Colonic mucosa (tissue), 4 donors: ENCODE measurements at places on chromosomes 1 and 21. TPM values are rescaled to one million over a fixed set of nuclear protein-coding genes. Genes with fewer than 3 reads are reported as not detected.

DNA sequence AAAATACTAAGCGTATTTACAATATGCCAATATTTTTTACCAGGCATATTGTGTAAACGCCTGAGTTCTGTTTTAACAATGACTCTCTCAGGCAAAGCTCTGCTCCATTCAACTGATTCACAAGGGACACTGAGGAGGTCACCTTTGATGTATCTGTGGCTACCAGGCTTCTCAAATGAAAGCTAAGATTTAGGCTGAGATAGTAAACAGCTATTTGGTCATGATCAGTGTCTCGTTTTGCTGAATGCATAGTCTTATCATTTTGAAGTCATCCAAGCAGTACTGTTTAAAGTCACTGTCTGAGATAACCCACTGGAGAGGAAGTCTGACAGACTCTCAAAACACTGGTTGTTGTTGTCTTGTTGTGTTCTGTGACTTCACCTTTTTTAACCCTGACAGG lies 13.7 kb upstream of the PLPPR5 start:
- no peaks in the 10 kb centered on the region for H3K4me1 ChIP-seq
- no peak for DNase-seq
- H3K27me3 ChIP-seq = no peaks in the 10 kb centered on the region
- H3K36me3 ChIP-seq = no peaks in the 10 kb centered on the region
- H3K27ac ChIP-seq = no peak overlapping the region

PAX7 gene
- not detected for total RNA-seq

GRCh38 chr1:189899686-189900425 lies 577.8 kb downstream of the BRINP3 start:
- DNase-seq = no peak
- no peaks in the 10 kb centered on the region for H3K36me3 ChIP-seq
- no peak overlapping the region for H3K4me3 ChIP-seq
- no peaks in the 10 kb centered on the region for H3K4me1 ChIP-seq

DNA sequence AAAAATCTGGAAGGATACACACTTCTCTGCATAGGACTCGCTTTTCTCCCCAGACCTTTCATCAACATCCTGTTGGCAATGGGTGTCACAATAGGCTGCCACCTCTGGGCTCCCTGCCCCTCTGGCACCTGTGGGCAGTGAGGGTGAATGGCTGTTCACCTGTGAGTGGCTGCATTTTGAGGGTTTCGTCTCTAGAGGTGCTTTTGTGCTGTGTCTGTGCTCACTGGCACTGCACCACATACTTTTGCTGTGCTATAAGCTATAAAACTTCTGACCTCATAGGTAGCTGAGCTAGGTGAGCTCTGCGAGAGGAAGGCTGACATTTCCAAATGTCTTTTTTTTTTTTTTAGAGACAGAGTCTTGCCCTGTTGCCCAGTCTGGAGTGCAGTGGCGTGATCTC lies 35.9 kb downstream of the SLC30A1 start:
- no peak overlapping the region for H3K27ac ChIP-seq
- no peaks in the 10 kb centered on the region for H3K36me3 ChIP-seq
- H3K27me3 ChIP-seq = no peaks in the 10 kb centered on the region

- no peak overlapping the region for H3K4me3 ChIP-seq
- H3K27ac ChIP-seq = no peak overlapping the region
- no peaks in the 10 kb centered on the region for H3K27me3 ChIP-seq
- H3K4me1 ChIP-seq = peaks cover 9% of the 10 kb centered on the region
- DNase-seq = no peak
Measured at GRCh38 chr1:41502912-41503311, 18.4 kb upstream of the EDN2 start.

DNA sequence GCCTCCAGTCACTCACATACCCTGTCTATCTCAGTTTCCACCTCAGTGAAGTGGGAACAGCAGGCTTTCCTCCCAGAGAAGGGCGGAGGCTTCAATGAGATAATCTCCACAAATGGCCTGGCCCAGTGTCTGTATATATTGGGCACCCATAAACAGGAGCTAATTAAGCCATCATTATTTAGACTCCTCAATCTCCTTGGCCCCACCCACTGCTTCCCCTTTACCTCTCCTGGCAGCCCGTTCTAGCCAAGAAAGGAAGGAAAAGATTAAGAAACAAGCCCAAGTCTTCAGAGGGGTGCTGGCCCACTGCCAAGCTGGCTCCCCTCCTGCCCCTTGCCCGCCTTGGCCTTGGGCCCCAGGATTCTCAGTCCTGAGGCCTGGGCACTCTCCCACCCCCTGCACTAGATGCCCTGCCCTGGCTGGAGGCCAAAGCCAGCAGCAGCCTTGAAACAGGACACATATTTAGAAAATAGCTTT lies 15.9 kb upstream of the EPB41 start:
- no peak for DNase-seq
- no peak overlapping the region for H3K27ac ChIP-seq
- no peaks in the 10 kb centered on the region for H3K4me1 ChIP-seq
- H3K4me3 ChIP-seq = no peak overlapping the region
- H3K27me3 ChIP-seq = no peaks in the 10 kb centered on the region

GRCh38 chr1:213094446-213094845 lies 43.4 kb downstream of the RPS6KC1 start:
- H3K4me3 ChIP-seq = no peak overlapping the region
- no peak overlapping the region for H3K27ac ChIP-seq
- DNase-seq = no peak
- H3K27me3 ChIP-seq = no peaks in the 10 kb centered on the region
- no peaks in the 10 kb centered on the region for H3K4me1 ChIP-seq

SPATA46 gene
- not detected for total RNA-seq

DNA sequence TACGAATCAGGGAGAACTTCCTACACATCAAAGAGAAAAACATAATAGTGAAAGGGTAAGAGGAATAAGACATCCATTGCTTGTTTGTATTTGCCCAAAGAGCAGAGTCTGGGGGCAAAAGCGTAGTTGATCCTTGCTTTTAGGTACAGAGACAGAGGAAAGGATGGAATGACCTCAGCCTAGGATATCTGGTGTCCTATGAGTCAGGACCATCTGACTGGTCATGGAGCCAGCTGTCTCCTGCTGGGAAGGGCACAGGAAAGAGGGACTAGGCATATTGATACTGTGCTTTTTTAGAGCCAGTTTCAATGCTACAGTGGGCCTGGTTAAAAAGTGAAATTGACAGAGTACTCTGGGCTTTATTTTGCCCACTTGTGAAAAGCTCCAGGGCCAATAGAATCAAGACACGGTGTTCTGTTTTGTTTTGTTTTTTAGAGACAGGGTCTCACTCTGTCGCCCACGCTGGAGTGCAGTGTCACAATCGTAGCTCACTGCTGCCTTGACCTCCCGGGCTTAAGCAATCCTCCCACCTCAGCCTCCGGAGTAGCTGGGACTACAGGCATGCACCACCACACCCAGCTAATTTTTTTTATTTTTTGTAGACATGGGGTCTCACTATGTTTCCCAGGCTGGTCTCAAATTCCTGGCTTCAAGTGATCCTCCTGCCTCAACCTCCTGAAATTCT lies 3.2 kb downstream of the PLEKHO1 start:
- peaks cover 11% of the 10 kb centered on the region for H3K27me3 ChIP-seq
- H3K4me3 ChIP-seq = no peak overlapping the region

FBLIM1 gene
- total RNA-seq = 213 TPM

DNA sequence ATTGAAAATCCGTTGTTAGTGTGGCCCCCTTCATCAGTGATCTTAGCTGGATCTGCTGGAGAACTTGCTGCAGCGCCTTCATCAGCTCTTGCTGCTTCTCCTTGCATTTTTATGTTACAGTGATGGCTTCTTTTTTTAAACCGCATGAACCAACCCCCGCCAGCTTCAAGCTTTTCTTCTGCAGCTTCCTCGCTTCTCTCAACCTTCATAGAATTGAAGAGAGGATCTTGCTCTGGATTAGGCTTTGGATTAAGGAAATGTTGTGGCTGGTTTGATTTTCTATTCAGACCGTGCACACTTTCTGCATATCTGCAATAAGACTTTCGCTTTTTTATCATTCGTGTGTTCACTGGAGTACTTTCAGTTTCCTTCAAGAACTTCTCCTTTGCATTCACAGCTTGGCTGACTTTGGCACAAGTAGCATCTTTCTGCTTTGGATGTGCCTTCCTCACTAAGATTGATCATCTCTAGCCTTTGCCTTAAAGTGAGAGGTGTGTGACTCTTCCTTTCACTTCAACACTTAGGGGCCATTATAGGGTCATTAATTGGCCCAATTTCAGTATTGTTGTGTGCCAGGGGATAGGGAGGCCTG lies 13.1 kb downstream of the RNF187 start:
- no peaks in the 10 kb centered on the region for H3K27me3 ChIP-seq
- no peak overlapping the region for H3K4me3 ChIP-seq
- H3K4me1 ChIP-seq = no peaks in the 10 kb centered on the region
- no peaks in the 10 kb centered on the region for H3K36me3 ChIP-seq
- DNase-seq = no peak
- no peak overlapping the region for H3K27ac ChIP-seq

FCRL5 gene
- total RNA-seq = 0.90 TPM

GRCh38 chr1:211648980-211649934 lies 26.2 kb downstream of the NEK2 start:
- no peaks in the 10 kb centered on the region for H3K27me3 ChIP-seq
- H3K4me1 ChIP-seq = no peaks in the 10 kb centered on the region
- peak; percentile 45 for DNase-seq
- no peak overlapping the region for H3K4me3 ChIP-seq
- H3K36me3 ChIP-seq = no peaks in the 10 kb centered on the region

POU3F1 gene
- total RNA-seq = not detected

SPRR2G gene
- total RNA-seq = not detected

DNA sequence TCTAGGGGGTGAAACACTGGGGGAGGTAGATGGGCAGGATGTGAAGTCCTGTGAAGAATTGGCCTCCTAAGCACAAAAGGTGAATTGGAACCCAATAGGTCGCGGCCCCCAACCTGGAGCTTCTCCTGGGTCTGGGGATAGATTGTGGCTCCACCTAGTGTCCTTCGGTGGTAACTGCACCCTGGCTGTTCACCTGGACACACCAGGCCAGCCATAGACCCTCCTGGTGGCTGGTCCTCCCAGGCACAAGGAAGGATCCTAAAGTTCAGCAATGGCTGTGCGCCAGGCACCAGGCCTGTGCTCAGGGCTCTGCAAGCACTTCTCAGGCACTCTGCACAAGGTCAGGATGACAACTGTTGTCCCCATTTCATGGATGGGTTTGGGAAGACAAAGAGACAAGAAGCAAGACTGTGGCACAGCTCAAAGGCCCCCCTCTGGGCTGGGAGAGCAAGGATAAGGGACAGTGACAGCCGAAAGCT lies 13.5 kb downstream of the ESPN start:
- H3K27ac ChIP-seq = no peak overlapping the region
- H3K4me1 ChIP-seq = no peaks in the 10 kb centered on the region
- peak; percentile 71 for DNase-seq
- H3K27me3 ChIP-seq = no peaks in the 10 kb centered on the region

DNA sequence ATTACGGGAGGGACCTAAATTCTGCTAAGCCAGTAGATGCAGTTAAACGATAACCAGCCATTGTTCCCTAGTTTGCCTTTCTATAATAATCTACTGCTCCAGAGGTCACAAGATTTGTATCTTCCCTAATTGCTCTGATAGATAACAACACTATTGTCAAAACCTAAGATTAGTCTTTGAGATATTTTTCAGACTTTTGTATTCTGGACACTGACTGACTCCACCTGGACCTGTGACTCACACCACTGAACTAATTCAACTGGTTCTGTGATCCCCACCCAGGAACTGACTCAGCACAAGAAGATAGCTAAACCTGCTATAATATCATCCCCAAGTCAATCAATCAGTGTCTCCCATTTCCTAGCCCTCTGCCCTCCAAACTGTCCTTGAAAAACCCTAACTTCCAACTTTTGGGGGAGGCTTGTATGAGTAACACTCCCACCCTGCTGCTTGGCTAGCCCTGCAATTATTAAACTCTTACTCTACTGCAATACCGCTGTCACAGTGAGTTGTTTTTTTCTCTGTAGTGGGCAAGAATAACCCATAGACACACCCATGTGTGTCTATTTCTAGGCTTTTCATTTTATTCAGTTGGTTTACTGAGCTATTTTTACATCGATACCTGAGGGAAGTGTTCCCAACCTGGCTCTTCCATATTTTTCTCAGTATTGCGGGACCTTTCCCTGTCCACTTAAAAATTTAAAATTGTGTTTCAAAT lies 11.2 kb downstream of the KIFAP3 start:
- H3K27me3 ChIP-seq = no peaks in the 10 kb centered on the region
- H3K36me3 ChIP-seq = no peaks in the 10 kb centered on the region
- DNase-seq = no peak
- H3K27ac ChIP-seq = no peak overlapping the region

DNA sequence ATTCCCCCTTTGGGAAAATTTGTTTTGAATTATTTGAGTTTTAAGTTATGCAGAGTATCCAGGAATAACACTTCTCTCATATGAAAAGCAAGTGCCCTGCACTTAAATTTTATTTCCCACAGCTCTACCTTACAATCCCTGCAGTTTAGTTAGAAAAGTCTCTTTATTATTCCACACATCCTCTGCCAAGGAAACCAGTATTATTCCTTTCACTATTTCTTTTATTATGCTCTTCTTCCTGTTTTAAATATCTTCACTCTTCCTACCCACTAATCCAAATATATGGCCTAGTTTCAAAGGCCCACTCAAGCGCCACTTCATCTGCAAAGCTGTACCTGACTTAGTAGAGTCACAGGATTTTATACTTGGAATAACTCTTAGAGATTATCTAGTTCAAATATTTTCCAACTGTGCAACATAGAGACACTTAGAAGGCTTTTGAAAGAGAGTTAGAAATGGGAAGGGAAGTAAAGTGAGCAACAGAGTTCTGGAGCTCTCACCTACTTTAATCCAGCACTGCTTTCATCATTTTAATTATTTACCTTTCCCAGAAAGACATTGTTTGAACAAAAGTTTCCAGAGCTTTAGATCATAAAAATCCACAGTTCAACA lies 97.2 kb upstream of the LYPLAL1 start:
- H3K27me3 ChIP-seq = no peaks in the 10 kb centered on the region
- H3K27ac ChIP-seq = no peak overlapping the region
- no peaks in the 10 kb centered on the region for H3K4me1 ChIP-seq
- no peaks in the 10 kb centered on the region for H3K36me3 ChIP-seq

RNU1-3 gene
- 1,159 TPM for total RNA-seq

NPHS2 gene
- not detected for total RNA-seq

DNA sequence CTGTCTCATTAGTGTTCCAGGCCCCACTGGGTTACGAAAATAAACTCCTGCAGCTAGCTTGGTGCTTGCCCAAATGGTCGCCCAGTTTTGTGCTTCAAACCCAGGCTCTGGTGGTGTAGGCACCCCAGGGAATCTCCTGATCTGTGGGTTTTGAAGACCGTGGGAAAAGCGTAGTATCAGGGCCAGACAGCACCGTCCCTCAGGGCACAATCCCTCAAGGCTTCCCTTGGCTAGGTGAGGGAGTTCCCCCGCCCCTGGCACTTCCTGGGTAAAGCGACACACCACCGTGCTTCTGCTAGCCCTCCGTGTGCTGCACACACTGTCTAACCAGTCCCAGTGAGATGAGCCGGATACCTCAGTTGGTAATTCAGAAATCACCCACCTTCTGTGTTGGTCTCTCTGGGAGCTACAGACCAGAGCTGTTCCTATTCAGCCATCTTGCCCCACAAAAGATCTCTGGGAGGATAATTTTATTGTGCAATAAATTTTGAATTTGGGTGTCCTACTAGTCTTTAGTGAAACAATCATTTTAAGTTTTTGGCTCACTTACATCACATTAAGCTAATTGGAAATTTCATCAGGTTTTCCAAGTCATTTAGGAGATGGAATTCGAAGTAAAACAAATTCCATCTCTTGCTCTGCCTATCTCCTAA lies 9.4 kb upstream of the SLC25A24 start:
- no peak overlapping the region for H3K4me3 ChIP-seq
- no peak for DNase-seq
- no peaks in the 10 kb centered on the region for H3K36me3 ChIP-seq
- H3K27ac ChIP-seq = no peak overlapping the region

GRCh38 chr1:231605149-231606100 lies 21.2 kb upstream of the DISC1 start:
- DNase-seq = no peak
- H3K27ac ChIP-seq = no peak overlapping the region
- no peaks in the 10 kb centered on the region for H3K27me3 ChIP-seq

ANKRD35 gene
- 0.59 TPM for total RNA-seq

SPRR2F gene
- not detected for total RNA-seq
